ENCODE measurements at places on chromosomes 2 and 18.

DNA sequence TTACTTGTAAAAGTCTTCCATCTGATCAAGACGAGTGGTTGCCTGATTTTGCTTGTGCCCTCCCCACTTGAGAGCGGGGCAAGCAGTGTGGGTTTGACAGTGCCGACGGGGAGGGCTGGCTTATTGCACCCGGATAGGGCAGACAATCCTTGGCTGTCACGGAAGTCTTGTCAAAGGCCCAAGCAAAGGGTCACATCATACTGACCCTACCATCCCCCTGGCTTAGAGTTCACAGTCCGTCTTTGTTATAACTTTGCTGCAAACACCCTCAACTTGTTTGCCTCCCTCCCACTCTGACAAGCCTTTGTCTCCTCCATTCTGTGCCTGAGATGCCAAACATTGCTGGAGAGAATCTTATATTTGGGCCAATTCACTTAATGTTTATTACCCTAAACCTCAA, 165.9 kb upstream of the MSH6 start:
- no peak for DNase-seq

GRCh38 chr2:149832324-149832723, 244.7 kb upstream of the MMADHC start:
- DNase-seq, result no peak

DNA sequence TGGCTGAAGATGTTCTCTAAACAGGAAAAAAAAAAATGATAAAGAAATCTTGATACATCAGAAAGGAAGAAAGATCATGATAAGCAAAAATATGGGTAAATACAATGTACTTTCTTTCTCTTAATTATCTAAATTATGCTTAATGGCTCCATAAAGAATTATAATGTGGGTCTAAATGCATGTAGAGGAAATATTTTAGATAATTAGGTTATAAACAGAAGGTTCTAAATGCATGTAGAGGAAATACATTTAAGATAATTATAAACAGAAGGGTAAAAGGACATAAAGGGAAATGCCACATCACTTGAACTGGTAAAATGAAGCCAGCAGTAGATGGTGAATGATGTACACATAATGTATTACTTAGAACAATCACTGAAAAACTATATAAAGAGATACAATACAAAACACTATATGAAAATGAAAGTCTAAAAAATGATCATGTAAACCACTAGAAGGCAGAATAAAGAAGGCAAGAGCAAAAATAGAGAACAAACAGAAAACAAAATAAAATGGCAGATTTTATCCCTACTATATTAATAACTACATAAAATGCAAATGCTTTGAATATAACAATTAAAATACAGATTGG, 308.4 kb upstream of the CDH2 start:
- no peak for DNase-seq

GRCh38 chr2:172462373-172462848, 35.0 kb downstream of the ITGA6 start:
- DNase-seq, result no peak

GRCh38 chr2:236195726-236196125, 27.5 kb upstream of the GBX2 start:
- DNase-seq, result no peak

DNA sequence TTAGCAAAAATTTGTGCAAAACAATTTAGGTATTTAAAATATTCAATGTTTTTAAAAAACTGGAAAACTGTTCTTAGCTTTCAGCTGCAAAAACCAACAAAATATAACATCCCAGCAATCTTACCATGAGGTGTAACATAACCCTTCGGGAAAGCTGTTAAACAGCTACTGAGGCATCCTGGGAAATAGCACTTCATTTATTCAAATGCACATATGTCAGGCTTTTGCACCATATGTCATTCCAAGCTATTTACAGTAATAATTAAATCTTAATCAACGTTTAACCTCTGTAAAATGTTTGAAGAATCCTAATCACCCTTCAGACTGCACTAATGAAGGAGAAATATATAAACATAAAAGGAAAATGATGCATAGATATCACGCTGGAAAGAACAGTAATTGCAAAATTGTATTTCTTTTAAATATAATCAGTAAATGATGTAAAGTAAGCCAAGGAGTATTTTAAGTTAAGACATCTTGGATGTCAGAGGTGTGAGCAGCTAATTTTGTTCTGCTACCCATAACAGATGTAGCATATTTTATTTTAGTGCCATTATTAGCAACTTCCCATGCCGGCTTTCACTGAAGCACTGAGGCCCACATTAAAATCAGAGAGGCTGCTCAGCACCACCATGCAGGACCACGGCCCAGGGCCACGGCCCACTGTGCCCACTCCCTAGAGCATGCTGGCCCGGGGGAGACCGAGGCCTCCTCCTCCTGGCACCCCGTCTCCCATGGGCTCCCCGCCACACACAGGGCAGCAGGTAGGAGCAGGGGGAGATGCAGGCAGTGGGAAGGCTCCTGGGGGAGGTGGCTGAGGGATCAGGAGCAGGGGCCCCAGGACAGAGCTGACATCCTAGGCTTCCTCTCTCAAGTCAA, 30.9 kb downstream of the EMX1 start:
- no peak for DNase-seq

DNA sequence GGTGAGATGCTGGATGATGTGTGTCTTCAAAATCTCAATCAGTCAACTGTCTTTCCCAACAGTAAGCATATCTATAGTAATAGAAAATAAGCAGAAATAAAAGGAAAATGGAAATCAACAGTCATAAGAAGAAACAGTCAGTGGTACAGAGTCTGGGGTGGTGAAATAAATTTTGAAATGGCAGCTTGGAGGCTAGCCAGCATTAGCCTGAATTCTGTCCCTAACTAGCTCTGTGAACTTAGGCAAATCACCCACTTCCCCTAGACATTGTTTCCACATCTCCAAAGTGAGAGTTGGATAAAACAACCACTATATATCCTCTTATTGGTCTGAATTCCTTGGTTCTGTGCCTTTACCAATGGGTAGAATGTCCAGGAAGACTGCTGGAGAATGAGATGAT, 189.7 kb upstream of the REV1 start:
- no peak for DNase-seq

DNA sequence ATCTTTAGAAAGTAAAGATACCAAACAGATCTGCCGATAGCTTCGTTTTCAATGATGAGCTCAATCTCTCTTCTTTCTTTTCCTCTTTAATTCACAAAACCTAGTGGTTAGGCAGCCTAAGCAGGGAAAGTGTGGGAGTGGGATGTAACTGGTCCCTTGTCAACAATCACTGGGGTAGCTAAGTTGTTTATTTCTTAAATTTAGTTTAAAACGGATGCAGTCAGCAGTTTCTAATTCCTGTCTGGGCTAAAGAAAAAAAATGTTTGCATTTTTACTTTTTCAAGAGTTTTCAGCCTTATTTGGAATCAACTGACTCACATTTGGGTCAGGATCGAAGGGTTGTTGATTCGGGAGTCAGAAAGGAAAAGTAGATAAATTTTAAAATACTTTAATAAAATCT, 137.7 kb upstream of the TACR1 start:
- no peak for DNase-seq

- DNase-seq, result no peak
Measured at GRCh38 chr2:119372778-119373568, 6.2 kb downstream of the DBI start.

DNA sequence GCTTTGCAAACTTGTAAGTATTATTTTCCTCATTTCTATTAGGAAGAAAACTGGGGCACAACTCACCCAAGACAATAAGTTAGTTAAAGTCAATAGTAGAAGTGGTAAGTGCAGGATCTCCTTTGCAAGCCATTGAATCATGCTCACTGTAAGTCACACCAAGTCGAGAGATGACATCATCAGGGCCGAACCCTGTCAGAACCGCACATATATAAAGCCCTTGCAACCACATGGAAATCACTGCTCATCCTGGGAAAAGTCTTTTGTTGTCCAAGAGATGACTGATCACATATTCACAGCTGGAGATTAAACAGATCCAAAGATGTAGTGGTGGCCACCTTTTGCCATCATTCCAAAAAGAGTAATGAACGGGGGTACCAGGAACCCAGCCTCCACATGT, 484.8 kb upstream of the ID2 start:
- DNase-seq, result no peak

GRCh38 chr2:19356545-19357401, 1.6 kb downstream of the OSR1 start:
- no peak for DNase-seq

DNA sequence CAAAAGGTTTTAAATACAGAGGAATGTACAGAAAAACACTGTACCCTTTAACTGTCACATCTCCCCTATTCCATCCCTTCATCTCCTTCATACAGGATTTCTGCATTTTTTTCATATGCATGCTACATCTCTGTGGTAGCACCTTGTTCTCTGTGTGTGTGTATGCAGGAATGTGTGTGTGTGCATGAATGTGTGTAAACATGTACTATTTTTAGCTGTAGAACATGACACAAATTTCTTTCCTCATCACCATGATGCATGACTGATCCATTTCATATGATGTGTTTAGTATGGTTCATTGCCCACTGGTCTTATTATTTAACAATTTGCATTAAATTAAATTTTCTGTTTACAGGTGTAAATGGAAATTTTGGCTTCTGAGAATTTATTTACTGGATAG, 21.5 kb upstream of the ZEB2 start:
- no peak for DNase-seq

DNA sequence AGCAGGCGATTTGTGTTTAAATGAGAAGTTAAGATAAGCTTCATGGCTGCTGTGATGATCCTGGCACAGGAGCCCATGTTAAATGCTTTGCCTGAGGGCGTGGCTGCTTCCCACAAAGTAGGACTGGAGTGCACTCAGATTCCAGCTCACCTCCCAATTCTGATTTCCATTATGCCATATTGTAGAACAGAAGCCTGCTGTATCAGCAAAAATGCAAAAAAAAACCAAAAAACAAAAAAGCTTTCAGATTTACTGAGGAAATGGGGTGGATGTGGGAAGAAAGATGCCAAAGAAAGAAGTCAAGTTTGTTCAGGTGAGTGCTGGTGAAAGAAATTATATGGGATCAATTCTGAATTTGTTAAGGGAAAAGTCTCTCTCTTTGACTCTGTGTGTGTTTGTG, 610.4 kb upstream of the NETO1 start:
- DNase-seq, result no peak

- no peak for DNase-seq
Measured at GRCh38 chr2:206736935-206737334, 18.7 kb upstream of the DYTN start.

GRCh38 chr2:72803626-72804320, 22.1 kb downstream of the EXOC6B start:
- DNase-seq, result no peak

DNA sequence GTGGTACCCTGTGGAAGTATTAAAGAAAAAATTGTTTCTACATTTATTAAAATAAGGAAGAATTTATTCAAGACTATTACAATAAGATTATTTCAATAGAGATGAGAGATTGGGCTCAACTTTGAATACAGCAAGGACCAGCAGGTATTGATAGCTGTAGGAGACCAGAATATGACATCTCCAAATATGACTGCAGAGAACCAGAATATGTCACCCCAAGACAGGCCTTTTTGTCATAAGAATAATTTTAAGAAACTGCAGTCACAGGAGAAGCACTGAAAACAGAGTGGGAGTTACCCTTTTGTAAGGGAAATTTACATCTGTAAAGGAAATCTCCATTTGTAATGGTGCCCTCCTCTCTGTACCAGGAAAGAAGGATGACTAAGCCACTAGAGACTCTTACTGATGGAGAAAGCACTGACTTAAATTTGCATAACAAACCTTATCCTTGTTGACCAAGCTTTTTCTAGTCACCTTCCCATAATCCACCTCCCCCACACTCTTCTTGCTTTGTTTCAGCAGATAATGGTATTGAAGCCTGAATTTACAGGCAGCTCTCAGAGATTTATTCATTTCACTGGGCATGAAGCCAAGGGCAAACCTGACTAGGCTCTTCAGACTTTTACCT, 145.1 kb upstream of the RMP24 start:
- DNase-seq, result no peak

GRCh38 chr2:202763916-202764315, 107.7 kb downstream of the ICA1L start:
- no peak for DNase-seq

GRCh38 chr18:74683573-74683972, 85.9 kb downstream of the ZNF407 start:
- no peak for DNase-seq

DNA sequence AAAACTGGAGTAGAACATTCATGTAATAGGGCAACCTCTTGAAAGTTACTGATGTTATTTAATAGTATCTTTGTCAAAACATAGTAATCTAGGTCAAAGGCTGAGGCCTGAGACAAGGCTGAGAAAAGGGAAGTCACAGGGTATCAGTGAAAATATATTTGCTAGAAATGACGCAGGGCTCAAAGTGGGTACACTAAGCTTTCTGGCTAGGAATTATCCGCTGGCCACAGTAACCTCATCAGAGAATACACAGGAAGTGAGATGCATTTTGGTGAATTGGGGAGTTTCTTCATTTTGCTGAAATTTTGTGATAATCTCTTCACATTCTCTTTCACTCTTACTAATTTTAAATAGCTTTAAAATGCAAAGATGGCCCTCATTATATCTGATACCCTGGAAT, 206.8 kb downstream of the OTX1 start:
- no peak for DNase-seq

GRCh38 chr18:28080876-28081300, 96.0 kb downstream of the CDH2 start:
- DNase-seq, result no peak

- DNase-seq, result no peak
Measured at GRCh38 chr2:65158557-65158956, 28.7 kb upstream of the RAB1A start.

DNA sequence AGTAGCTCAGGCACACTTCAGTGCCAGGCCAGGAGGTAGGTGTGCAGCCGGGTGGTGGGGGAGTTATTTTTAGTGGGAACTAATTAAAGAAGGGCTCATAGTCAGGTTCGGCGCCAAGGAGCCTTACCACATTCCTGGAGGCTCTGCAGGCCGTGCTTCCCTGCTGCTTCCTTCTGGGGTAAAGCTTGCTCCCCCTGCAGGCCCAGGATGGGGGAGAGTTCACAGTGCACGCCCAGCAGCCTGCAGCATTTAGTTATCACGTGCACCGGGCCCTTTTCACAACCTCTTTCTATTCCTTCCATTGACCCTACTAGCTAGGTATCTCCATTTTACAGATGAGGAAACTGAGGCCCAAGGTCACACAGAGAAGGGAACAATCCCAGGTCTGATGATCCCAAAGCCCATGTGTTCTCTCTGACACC, 2.5 kb downstream of the KCNF1 start:
- DNase-seq, result peak; percentile 55

DNA sequence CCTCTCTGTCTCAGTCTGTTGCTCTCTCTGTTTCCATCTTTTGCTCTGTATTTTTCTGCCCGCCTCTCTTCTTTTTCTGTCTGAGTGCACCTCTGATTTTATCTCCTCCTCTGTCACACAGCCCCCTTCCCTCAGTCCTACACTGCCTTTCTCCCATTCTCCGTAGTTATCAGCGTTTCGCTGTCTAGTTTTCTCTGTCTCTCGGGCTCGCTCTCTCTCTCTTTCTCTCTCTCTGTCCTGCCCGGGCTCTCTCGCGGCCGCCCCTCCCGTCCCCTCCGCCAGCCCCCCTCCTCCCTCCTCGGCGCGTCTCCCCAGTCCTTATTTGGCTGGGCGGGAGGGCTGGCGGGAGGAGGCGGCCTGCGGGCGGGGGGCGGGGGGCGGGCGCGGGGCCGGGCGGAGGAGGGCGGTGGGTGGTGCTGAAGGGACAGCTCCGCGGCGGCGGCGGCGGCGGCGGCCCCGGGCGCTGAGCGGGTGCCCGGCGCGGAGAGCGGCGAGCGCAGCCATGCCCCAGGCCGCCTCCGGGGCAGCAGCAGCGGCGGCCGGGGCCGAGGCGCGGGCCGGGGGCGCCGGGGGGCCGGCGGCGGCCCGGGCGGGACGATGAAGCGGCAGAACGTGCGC, at the start of gene KCNK3:
Gene KCNK3 (plus strand): TSS at position 444 of the 618 bp plus-strand sequence. CDS start 154 bp downstream, at position 598.
- DNase-seq, result peak; percentile 92

- no peak for DNase-seq
Measured at GRCh38 chr2:217650229-217650628, 352.6 kb downstream of the TNS1 start.

- DNase-seq, result no peak
Measured at GRCh38 chr2:207694811-207695281, 16.6 kb upstream of the CCNYL1 start.

All from D341Med (cell line).